Activated naive CD4-positive, alpha-beta T cell (primary cell): ENCODE measurements at places on chromosomes 2 and 18.

DNA sequence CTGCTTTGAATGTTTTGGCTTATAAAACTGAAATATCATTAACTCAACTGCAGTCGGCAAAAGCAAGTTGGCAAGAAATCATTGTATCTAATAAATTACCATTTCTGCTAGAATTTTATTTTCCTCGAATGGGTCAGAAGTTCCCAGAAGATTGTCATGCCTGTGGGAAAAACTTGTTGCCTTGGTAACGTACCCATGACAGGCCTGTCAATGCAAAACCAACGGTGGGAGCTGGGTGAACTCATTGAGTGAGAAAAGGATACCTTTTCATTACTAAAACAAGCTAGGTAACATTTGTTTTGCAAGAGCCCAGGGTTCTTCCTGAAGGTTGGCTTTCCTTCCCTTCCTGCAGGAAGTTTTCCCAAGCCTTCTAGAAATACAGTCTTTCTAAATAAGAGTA, 9.5 kb downstream of the PLB1 start:
- DNase-seq: no peak

DNA sequence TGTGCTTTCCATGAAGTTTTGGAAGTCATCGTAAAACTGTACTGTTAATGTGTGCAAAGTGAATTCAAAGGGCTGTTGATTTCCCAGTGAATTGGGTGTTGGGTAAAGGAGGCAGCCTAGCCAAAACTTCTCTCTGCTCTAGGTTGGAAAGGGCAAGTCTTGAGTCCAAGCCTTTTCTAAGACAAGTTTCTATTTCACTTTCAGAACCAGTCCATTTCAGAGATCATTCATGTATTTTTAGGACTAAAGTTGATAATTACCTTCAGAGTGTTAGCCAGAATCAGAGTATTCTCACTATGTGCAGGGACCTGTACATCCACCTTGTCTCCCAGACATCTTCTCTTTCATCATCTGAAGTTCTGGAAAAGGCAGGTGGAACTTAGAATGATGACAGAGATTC, 636.1 kb upstream of the KLHL29 start:
- no peak for DNase-seq

DNA sequence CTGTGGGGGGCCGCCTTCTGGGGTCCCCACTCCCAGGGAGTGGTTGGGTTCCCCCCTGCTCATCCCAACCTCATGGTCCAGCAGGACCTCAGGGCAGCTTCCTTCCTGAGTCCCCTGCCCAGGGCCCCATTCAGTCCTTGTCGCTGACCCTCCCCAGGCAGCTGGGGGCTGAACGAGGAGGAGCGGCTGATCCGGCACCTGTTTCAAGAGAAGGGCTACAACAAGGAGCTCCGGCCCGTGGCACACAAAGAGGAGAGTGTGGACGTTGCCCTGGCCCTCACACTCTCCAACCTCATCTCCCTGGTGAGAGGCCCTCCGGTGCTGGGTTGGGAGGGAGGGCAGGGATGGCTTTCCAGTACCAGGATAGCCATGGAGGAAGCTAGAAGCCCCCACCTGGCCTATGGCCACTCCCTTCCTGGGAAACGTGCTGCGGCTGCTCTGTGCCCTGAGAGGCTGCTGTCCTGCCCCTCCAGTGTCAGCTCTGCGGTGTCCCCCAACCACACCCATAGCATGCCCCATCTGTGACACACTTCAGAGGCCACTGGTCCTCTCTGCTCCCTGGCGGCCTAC, 497 bp downstream of the CHRND start:
- DNase-seq: no peak

DNA sequence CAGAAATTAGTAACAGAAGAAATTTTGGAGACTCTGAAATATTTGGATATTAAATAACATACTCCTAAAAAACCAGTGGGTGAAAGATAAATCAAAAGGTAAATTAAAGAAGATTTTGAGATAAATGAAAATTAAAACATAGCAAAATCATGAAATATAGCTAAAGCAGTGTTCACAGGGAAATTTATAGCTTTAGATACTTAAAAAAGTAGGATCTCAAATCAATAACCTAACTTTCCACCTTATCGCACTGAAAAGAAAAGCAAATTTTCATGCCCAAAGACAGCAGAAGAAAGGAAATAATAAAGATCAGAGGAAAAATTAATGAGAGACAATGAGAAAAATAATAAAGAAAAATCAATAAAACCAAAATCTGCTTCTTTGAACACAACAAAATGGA, 135.1 kb upstream of the KLF7 start:
- no peak for DNase-seq

- no peak for DNase-seq
Observed at GRCh38 chr2:207238831-207239701, 73.3 kb upstream of the KLF7 start.

GRCh38 chr2:34102339-34102738, 503.2 kb upstream of the FAM98A start:
- DNase-seq: no peak

GRCh38 chr2:238157506-238158017, 1.2 kb upstream of the ERFE start:
- no peak for DNase-seq

DNA sequence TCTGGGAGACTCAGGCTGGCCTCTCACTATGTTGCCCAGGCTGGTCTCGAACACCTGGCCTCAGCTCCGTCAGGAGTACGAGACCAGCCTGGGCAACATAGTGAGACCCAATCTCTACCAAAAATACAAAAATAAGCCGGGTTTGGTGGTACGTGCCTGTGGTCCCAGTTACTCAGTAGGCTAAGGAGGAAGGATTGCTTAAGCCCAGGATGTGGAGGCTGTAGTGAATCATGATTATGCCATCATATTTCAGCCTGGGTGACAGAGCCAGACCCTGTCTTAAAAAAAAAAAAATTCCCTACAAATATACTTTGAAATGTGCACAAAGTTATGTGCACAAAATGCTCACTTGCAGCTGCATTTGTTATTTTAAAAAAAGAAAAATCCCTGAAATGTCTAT, 26.3 kb upstream of the AGAP1 start:
- no peak for DNase-seq

DNA sequence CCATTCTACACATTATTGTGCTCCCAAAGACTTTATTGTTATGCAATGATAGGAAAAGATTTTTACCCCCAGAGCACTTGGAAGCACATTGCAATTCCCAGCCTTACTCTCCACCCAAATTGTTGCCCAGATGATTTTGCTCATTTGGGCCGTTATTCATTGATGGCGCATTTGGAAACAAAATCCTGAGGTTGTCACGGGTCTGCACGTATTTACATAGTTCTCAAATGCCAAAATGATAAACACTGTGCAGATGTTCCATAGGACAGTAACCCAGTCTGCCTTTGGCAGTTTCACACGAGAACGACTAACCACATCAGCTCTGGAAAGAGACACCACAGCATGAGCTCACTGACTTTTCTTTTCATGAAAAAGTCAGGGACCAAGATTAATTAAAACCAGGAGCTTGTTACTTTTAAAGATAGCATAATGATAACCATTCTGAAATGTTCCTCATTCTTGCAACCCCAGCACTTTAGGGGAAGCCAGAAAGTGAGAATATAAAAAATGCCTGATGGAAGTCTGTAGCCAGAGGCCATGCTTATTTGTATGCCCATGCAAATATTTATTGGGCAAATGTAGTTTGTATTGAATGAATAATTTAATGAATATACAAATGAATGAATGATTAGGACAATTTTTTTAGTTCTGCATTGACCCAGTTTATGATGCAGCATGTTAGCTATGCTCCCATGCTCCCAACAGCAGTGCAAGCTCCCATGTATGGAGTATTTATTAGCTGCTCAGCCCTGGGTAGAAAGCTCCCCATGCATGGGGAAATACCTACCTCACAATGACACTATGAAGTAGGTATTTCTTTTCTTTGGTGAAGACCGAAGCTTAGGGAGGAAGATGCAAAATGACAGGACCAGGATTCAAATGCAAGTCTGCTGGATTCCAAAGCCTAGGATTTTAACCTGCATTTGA, 84.6 kb downstream of the MAIP1 start:
- DNase-seq: no peak

DNA sequence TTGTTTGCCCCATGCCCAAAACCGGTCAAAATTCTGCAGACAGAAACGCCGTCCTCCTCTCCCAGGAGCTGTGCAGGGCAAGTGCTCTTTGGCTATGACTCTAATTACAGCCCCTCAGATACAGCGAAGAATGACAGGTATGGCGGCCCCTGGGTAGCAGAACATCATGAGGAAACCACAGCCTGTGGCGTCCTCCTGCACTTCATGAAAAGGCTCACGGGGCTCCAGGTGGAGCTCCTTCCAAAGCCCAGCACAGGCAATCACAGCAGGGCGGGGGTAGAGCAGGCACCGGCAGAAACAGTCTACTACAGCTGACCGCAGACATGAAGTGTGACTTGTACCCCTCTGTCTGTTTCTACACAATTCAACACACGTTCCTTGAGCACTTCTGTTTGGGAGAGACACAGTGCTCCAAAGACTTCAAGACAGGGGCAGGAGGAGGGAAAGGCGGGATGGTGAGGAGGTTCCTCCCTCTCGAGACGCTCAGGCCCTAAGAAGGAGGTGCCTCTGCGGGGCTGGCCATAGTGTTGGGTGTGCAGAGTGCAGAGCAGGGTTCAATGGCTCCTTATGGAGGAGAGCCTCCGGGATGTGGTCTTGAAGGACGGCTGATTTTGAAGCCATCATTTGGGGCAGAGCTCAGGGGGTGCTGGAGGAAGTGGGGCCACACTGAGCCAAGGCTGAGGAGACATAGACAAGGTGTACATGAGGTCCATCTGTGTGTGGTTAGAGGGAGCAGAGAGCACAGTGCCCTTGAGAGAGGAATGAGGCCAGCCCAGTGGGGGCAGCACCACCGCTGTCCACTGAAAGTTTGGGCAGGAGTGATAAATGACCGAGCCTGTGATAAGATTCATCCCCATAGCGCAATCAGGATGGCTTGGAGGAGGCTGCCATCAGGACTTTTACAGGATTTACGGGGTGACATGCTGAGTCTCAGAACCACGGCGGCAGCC, 468.3 kb downstream of the EIPR1 start:
- DNase-seq: no peak

- no peak for DNase-seq
Observed at GRCh38 chr2:144625226-144625625, 105.3 kb upstream of the ZEB2 start.

GRCh38 chr2:104698276-104698675, 155.6 kb upstream of the POU3F3 start:
- no peak for DNase-seq

DNA sequence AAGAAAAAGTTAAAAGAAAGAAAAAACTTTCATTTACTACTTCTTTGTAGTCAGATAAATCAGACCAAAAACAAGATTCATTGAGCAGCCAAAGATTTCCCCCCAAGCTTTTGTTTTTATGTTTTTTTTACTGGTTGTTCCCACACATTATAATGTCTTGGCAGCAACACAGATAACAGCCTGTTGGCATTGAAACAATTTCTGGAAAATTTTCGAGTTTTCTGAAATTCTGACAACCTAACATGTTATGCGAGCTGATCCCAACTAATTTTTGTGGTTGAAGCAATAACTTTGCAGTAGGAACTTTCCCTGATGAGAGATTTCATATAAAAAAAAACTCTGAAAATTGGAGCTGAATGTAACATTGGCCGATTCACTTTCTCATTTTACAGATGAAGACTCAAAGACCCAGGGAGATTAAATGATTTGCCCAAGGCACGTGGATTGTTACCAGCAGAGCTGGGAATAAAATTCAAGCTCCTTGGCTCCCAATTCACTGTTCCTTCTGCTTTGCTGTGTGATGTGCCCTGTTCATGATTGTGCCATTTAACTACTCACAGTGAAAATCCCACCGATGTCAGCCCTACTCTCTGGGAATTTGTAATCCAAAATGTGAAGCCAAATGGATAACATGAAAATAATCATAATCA, 167.5 kb downstream of the GRB14 start:
- DNase-seq: no peak

- DNase-seq: no peak
Observed at GRCh38 chr2:797556-797955, 120.3 kb upstream of the TMEM18 start.

DNA sequence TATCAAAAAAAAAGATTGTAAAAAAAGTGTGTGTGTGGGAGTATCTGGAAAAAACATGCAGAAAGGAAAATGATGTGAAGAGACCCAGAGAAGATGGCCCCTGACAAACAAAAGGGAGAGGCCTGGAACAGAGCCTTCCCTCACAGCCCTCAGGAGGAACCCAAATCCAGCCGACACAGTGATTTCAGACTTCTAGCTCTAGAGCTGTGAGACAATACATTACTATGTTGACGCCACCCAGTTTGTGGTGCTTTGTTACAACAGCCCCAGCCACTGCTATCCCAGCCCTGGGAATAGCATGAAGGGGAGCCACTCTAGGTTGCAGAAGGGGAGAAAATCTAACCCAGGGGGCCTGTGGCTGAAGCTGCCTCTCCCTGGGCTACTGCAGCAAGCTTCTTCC, 59.0 kb upstream of the ZBTB7C start:
- DNase-seq: no peak

DNA sequence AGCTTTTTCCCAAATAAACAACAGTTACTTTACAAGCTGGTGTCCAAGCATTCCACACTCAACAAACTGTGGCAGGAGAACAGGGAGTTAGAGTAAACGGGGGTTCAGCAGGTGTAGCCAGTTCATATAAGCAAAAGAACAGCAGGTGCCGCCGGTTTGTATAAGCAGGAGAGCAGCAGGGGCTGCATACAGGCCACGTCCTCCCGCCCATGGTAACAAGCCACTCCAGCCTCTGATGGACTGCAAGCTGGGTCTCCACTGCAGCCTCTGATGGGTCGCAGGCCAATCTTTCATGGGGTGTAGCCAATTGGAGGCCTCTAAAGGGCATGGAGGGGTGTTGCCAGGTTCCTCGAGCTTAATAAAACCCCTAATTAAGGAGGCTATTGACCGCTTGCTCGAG, 189.3 kb downstream of the ANKRD30B start:
- DNase-seq: no peak

- no peak for DNase-seq
Observed at GRCh38 chr2:235149736-235150135, 197.9 kb downstream of the SH3BP4 start.

GRCh38 chr18:708096-708495, 4.3 kb downstream of the ENOSF1 start:
- no peak for DNase-seq

GRCh38 chr2:47907039-47907781, 912 bp upstream of the FBXO11 start:
- no peak for DNase-seq

- DNase-seq: no peak
Observed at GRCh38 chr18:63511285-63511684, 30.9 kb upstream of the SERPINB12 start.

GRCh38 chr2:176103742-176104315, 3.3 kb upstream of the HOXD11 start:
- DNase-seq: no peak

- no peak for DNase-seq
Observed at GRCh38 chr2:12169721-12170120, 423.3 kb downstream of the LPIN1 start.

DNA sequence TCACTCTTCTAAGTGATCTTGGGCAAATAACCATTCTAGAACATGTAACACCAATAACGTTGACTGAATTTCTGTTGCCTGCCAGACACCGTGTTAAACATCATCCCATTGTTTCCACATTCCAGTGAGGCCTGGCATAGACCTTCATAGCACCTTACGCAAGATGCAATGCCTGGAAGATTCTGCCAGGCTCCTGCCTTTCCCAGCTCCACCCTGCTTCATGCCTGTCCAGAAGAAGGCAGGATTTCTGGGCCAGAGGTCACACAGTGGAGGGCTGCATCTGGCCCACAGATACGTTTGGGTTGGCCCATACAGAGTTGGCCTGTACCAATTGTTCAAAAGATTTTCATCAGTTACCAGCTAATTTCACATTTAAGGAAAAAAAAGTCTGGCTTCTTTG, 46.3 kb downstream of the EN1 start:
- DNase-seq: no peak

- no peak for DNase-seq
Observed at GRCh38 chr2:197310987-197311420, 424 bp upstream of the ANKRD44 start.
